ENCODE measurements at places on chromosomes 3 and 15.

GRCh38 chr3:192986379-192986778, 68.7 kb upstream of the MB21D2 start:
- DNase-seq = no peak

- no peak for DNase-seq
Observed at GRCh38 chr3:58013099-58013498, 4.9 kb downstream of the FLNB start.

DNA sequence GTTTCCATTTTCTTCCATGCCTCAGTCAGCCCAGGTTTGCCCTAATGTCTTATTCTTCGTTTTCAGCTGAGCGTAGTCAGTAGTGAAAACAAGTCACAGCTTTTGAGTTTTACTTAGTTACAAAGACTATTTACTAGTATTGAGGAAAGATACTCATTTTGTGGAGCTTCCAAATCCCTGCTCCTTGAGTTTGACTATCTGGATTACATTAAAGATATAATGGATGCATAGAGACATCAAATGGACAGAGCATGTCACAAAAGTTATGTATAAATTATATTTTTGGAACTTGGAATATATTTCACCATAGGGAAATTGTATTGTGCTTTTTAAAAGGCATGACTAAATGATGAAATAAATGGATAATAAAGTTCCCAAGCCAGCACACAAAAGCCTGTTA, 54.6 kb upstream of the AKAP13 start:
- no peak for DNase-seq

GRCh38 chr15:43552986-43553385, 35.6 kb downstream of the MAP1A start:
- no peak for DNase-seq

DNA sequence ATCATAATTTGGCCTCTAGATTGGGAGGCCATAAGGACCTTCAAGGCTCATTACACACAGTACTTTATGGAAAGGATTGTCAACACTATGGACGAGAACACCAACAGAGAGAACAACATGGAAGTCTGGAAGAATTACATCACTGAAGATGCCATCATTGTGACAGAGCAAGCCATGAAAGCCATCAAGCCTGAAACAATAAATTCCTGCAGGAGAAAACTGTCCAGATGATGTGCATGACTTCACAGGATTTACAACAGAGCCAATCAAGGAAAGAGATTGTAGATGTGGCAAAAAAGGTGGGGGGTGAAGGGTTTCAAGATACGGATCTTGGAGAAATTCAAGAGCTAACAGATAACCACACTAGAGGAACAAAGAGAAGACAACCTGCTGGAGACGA, 15.9 kb downstream of the IL17RB start:
- DNase-seq = no peak

DNA sequence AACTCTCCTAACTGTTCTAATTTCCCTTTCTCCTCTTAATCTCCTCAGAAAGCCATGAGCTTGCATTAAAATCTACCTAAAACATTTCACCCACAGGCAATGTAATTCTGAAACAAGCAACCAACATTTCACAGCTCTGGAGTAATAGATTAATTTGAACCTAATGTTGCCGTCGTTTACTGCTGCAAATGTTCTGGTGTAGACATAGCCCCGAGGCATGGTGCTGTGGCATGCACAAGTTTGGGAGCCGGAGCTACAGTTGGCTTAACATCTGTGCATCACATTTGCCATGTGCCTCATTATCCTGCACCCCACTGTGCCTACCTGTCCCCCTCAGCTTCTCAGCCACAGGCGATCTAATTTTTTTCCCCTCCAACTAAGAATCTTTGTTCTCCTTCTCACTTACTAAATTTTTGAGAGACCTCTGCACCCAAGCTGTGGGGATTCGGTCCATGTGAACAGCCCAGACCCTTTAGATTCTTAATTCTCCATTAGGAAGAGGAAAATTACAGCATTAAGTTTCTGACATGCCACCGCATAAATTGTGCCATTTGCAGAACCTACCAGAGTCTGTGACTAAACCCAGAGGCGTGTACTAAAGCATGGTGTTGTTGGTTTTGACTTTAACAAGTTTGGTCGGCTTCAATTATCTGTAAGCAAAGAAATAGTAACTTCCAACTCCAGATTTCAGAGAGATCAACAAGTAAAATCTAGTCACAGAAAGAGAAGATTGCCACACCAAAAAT, 419.2 kb downstream of the MECOM start:
- no peak for DNase-seq

- no peak for DNase-seq
Observed at GRCh38 chr15:45543051-45543450, 20.5 kb upstream of the SLC30A4 start.

- DNase-seq = no peak
Observed at GRCh38 chr15:67164401-67164791, 90.1 kb downstream of the AAGAB start.

- DNase-seq = no peak
Observed at GRCh38 chr3:140948460-140949249, 7.0 kb downstream of the SLC25A36 start.

DNA sequence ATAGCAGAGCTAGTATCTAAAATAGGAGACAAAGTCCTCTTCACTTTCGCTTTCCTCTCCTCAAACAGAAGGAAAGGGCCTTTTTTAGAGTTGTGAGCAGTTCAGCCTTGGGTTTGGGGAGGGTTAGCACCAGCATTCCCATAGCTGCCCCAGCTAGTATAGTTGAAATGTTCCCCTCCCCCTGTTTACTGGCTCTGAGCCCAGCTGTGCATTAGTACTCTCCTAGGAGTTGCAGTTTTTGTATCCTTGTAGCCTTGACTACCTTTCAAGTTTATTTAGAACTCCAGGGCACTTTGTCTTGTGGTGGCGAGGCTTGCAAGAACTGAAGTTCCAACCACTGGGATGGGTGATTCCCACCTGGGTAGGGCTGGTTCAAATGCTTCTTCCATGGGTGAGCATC, 245.1 kb upstream of the NAALADL2 start:
- DNase-seq = peak; percentile 15

GRCh38 chr3:35624698-35625097, 14.6 kb upstream of the ARPP21 start:
- no peak for DNase-seq

GRCh38 chr3:146106986-146107385, 54.0 kb downstream of the PLOD2 start:
- no peak for DNase-seq

GRCh38 chr3:129520960-129521359, 7.5 kb upstream of the RHO start:
- DNase-seq = no peak

- no peak for DNase-seq
Observed at GRCh38 chr3:50610992-50611463, 546 bp downstream of the CISH start.

DNA sequence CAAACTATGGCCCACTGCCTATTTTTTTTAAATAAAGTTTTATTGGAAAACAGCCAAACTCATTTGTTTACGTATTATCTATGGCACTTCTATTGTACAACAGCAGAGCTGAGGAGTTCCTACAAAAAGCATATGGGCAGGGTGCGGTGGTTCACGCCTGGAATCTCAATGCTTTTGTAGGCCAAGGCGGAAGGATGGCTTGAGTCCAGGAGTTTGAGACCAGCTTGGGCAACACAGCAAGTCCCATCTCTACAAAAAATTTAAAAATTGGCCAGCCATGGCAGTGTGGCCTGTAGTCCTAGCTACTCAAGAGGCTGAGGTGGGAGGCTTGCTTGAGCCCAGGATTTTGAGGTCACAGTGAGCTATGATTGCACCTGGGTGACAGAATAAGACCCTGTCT, 142.3 kb downstream of the RORA start:
- DNase-seq = no peak

- no peak for DNase-seq
Observed at GRCh38 chr3:168398371-168399025, 302.8 kb upstream of the GOLIM4 start.

DNA sequence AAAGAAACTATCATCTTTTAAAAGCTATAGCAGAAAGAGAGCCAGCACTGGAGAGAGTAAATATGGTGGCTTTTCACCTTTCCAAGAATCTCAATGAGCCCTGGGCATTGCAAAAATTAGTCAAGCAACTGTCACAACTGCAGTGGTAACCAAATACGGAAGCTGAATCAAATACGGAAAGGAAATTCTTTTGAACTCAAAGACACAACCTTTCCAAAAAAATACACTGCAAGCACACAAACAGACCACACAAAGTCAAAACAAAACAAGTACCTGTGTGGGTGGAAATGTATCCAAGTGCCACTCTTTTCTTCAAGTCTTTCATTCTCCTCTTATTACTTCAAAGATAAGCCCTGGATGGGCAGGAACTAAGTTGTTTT, 17.6 kb downstream of the VGLL4 start:
- no peak for DNase-seq

DNA sequence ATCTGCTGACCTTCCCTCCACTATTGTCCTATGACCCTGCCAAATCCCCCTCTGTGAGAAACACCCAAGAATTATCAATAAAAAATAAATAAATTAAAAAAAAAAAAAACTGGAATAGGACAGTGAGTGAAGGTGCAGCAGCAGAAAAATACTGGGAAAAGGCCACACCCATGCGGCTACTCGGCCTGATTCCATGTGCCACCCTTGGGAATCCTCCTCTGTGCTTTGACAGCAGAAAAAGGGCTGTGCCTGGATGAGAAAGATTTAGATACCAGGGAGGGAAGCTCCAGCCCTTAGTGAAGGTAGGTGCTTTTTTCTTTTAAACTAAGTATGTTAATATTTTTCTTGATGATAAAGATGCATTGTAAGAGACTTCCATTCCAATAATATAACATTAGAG, 107.8 kb downstream of the CTNNB1 start:
- no peak for DNase-seq

- no peak for DNase-seq
Observed at GRCh38 chr3:192675958-192676649, 51.2 kb downstream of the FGF12 start.

DNA sequence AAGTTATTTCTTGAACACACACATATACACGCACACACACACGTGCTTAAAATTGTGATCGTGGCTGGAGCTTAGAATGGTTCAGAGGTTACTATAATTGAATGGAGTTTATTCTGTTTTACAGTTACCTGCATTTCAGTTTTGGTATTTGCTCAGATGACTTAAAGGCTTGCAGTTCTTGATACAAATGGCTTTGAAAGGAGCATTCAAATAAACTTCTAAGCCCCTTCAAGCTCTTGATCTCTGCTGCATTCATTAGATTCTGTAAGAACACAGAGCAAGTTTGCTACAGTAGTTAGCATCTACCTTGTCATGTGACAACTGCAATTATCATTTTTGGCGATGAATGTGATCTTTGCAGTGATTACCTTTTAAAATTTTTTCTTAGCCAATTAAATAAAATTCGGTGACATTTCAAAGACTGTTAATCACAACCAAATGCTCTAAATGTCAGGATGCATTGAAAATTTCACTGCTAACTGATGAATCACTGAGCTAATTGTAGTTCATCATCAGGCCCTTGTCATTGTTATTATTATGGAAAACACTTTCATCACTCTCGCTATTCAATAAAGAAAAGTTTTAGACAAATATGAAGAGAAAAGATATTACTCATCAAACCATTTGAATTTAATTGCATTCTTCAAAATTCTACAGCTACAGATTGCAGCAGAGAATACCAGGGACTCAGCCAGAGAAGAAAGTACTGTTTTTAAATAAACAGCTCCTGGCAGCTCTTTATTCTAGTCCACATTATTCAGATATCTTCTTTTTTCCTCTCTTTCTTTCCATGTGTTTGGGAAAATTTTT, 296.1 kb downstream of the LRTM1 start:
- DNase-seq = no peak

DNA sequence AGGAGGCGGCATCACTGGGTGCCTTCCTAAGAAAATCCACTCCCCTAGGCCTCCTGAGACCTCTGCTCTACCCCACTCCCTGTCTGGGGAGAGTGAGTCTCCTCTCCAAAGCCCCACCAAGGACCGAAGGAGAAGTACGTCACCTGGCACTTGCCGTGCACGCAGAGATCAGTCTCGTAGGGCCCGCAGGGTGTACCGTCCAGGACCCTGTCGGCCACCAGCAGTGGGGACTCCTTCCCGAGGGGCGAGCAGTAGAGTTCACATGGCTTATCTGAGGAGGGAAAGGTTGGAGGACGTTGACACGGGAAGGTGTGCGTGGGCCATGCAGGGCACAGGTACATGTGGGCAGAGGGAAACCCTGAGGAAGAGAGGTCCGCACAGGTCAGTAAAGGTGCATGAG, 232.9 kb downstream of the ADAMTS17 start:
- DNase-seq = no peak
